H4 (cell line): ENCODE measurements at places on chromosomes 3 and 15.

GRCh38 chr3:177145954-177146353 is 51.3 kb downstream of the TBL1XR1 start:
- no peak for DNase-seq

DNA sequence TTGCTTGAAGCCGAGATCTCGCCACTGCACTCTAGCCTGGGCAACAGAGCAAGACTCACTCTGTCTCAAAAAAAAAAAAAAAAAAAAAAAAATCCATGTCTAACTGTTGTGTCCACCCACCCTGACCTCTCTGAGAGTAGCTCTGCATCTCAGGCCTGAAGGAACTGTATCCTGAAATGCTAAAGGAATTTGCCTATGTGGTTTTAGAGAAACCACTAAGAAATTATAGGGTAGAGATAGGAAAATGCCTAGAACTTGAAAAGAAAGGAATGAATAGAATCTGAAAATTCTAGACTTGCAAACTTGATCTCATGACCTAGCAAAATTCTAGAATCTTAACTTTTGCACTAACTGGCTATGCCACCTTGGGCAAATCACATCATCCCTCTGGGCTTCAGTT is 217.5 kb upstream of the ROPN1 start:
- peak; percentile 64 for DNase-seq

DNA sequence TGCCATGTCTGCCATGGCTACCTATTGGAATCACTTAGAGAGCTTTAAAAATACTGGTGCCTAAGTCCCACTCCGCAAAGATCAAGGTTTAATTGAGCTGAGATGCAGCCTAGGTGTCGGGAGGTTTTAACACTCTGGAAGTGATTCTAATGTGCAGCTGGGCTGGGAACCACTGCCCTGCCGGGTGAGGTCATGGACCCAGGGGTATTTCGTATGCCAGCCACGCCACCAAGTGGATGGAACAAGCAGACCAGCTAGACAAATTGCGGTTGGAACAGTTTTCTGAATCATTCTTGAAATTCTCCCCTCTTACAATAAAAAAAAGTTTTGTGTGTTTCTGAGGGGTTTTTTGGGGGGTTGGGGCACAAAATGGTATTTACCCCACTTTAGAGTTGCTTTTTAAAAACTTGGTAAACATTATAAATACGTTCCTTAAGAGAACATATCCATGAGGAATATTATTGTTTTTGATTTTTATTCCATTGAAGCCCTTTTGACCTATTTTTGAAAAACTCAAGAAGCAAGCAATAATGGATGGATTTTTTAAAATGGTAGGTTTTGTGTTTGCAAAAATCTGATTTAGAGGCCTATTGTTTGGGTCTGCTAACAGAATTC is 66.2 kb upstream of the CSTA start:
- peak; percentile 83 for DNase-seq

GRCh38 chr15:71458089-71458660 is 342.9 kb downstream of the THSD4 start:
- DNase-seq: no peak

GRCh38 chr3:68056556-68056955 is 402.1 kb upstream of the SUCLG2 start:
- no peak for DNase-seq

GRCh38 chr3:166060789-166061479 is 223.7 kb upstream of the BCHE start:
- peak; percentile 16 for DNase-seq

GRCh38 chr3:10437272-10437994 is 68.0 kb downstream of the ATP2B2 start:
- DNase-seq: peak; percentile 73
